ENCODE measurements at places on chromosomes 2 and 18.

DNA sequence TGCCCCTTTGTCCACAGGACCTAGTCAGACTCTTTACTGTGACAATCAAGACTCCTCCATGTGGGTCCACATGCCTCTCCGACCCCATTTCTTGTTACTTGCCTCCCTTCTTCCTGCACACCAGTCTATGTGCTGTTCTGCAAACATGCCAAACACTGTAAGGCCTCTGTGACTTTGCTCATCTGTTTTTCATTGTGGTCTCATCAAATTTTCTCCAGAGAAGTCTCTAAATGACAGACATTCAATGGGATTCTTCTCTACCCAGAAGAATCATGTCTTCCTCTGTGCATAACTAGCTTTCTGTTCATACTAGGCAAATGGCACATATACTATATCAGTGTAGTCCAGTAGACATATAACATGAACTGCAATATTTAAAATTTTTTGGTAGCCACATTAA is 43.0 kb upstream of the KCNE4 start:
- DNase-seq = no peak

DNA sequence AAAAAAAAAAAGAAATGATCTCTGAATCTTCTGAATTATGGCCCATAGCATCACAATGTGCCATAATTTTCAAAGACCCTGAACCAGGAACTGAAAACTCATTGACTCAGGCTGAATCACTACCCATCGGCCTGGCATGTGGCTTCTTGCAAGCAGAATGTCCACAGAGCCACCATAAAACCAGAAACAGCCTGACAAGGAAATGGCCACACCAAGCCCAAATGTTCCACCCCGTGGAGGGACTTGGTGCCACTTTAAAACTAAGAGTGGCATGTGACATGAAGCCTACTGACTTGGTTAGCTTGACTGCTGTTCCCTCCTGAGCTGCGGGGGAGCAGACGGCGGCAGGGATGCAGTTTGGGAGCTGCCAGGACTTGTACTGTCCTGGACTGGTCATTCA is 71.2 kb upstream of the RBM44 start:
- peak; percentile 18 for DNase-seq

DNA sequence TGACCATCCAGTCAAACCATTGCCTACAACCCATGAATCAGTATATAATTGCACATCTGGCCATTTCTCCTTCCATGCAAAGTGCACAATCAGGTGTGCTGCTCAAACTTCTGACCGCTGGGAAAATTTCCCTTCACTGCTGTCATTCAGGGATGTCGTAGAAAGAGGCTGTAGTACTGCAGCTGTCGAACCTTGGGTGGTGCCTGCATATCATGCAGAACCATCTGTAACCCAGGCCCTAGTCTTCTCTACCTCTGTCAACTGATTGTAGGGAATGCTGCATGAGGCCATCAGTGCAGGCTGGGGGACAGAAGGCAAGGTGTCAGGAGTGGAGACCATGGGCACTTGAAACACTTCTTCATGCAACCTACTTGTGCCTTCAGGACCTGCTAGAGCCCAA is 267.5 kb downstream of the CALCRL start:
- DNase-seq = no peak

- no peak for DNase-seq
These were observed 257.0 kb upstream of the GYPC start for GRCh38 chr2:126399001-126399400.

DNA sequence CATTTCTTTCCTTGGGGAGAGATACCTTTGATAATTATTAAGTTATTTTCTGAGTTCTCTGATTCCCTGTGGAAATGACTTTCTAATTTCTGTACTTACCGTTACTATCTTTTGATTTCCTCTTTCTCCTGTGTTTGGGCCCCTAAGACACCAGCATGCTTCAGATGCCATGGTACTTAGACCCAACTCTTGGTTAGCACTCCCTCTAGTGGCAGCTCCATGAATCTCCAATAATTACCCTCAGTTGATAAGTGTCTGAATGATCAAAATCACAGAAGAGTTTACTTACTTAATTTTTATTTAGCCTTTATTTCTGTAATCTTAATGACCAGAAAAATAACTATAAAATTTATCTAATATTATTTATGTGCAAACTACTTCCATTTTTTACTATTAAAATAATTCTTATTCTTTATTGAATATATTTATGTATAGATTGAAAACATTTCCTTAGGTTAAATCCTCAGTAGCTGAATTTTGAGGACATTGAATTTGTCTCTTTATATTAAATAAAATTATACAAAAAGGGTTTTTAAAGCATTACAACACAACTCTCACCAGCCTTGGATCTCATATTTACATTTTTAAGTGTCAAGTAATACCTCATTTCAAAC is 300.4 kb downstream of the KCNS3 start:
- DNase-seq = no peak

- no peak for DNase-seq
These were observed 83.8 kb upstream of the KLHL29 start for GRCh38 chr2:23301136-23301535.

DNA sequence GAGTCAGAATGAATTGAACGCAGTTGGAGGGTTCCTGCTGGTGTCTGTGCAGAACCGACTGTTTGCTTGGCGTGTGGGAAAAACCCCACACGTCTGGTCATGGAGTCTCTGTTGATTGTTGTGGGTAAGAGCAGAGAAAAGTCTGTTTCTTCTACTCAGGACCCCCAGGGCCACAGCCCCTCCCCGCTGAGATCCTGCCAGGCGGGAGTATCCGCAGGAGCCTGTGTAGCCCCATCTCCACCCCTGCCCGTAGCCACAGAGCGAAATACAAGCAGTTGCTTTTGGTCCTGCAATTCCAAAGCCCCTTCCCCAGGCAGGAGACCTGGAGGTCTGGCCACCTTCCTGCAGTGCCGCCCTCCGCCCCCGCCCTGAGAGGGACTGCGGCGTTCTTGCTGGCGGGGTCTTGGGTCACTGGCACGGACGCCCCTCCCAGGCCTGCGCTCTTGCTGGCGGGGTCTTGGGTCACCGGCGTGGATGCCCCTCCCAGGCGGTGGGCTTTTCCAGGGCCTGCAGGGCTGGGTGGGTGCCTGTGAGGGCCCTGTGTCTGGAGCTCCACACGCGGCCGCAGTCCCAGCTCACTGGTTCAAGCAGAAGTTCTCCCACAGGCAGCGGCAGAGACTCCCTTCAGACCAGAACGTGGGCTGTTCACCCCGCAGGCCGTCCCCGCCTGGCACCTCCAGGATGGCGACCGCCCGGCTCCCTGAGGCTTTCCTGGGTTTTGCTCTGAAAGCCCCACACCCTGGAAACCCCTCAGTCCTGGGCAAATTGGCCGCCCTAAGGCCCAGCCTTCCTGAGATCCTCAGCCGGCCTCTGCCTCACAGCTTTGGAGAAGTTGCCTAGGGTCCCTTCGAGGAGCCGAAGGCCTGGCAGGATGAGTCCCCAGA is 76.0 kb upstream of the CTDP1 start:
- DNase-seq = no peak

DNA sequence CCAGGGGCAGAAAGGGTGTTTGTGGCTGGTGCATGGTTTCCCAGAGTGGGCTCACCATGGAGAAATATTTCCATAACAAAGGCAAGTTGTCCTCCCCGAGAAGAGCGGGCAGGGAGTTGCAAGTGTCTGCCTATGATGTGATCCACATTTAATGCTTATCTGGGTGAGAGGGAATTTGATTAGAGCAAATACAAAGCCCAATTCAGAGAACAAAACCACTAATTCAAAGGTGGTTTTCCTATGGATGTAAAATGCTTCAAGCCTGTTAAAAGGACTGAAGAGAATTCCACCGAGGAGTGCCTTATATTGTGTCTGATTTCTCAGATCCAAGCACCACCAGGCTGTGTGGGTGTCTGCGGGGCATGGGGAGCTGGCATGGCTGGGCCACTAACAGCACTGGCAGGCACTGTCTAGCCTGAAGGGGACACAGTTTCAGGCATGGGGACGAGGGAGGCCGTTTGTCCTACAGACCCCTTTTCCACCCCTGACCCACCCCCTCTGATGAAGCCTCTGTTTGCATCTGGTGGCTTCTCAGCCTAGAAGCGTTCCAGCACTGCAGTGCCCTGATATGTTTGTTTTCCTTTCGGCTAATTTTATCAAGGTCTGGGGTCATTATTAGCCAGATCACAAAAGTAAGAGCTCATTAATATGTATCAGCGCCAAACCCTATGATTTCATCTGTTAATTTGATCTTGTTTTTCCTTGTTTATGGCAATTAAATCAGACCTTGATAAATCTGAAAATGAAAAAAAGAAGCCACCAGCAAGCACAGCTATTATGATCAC is 357.3 kb downstream of the HRH4 start:
- no peak for DNase-seq

- DNase-seq = no peak
These were observed 130.6 kb downstream of the NXPH2 start for GRCh38 chr2:138649571-138649970.

DNA sequence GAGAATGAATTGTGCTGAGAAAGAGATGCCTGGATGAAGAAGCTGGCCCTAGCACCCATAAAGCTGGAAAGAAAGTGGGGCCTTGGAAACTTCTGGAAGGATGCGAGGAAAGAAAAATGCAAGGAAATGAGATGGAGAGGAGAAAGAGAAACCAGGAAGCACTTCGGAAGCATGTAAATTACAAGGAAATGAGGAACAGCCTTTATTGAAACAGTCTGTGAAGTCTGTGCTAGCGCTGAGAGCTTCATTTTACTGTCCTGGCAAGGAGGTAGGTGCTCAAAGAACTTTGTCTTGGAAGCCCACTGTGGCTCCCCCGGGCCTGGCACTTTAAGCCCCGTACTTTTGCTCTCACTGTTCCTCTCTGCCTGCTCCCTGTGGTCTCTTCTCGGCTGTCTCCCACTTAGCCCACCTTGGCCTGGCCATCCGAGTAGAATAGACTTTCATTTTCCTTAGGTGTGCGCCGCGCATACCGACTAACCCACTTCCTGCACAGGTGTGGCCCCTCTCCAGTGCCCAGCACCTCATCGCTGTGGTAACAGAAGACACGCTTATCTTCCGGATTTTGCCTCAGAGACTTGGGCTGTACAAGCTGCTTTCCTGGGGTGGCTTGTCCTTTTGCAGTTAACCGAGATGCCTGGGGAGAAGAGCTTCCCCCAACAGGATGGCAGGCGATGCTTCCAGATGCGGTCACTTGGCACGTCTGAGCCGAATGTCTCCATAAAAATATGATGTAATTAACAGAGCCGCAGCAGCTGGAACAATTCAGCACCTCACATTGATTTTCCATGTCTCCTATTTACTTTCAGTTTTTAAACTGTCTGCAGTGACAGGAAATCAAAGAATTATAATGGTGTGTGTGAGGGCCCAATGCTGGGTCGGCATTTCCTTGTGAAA is 199.6 kb downstream of the HRH4 start:
- peak; percentile 19 for DNase-seq

- DNase-seq = no peak
These were observed 202.2 kb downstream of the TRIB2 start for GRCh38 chr2:12918835-12919445.

- no peak for DNase-seq
These were observed 89.9 kb downstream of the GLI2 start for GRCh38 chr2:120825370-120826259.

DNA sequence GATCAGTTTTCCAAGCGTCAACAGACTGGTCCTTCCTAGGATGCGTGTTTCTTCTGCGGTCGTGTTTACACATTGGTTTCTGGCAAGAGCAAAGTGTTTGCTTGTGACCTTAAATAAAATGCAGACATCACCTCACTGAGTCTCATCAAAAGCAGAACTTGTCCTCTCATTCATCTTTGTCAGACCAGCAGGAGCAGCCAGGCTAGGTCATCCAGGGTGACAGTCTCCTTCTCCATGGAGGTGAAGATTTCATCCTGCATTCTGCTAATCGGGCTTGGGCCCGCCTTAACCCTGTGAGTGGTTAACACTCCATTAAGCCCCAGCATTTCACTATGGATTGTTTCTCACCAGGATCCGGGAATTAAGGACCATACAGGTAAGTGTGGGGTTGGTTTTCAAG is 64.2 kb upstream of the PID1 start:
- DNase-seq = no peak

- no peak for DNase-seq
These were observed 43.3 kb downstream of the LONRF2 start for GRCh38 chr2:100278986-100279385.

DNA sequence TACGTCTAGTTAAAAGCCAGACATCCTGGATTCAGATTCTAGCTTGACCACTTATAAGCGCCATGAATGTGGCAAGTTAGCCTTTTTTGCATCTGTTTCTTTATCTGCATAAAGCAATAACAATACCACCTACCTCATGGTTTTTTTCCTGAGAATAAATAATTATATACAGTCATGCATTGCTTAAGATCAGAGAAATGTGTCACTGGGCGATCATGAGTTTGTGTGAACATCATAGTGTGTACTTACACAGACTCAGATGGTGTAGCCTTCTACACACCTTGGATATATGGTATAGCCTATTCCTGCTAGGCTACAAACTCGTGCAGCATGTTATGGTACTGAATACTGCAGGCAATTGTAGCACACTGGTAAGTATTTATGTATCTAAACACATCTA is 84.7 kb upstream of the PELI1 start:
- DNase-seq = no peak

- DNase-seq = no peak
These were observed 60.0 kb downstream of the NXPH2 start for GRCh38 chr2:138720035-138720838.

DNA sequence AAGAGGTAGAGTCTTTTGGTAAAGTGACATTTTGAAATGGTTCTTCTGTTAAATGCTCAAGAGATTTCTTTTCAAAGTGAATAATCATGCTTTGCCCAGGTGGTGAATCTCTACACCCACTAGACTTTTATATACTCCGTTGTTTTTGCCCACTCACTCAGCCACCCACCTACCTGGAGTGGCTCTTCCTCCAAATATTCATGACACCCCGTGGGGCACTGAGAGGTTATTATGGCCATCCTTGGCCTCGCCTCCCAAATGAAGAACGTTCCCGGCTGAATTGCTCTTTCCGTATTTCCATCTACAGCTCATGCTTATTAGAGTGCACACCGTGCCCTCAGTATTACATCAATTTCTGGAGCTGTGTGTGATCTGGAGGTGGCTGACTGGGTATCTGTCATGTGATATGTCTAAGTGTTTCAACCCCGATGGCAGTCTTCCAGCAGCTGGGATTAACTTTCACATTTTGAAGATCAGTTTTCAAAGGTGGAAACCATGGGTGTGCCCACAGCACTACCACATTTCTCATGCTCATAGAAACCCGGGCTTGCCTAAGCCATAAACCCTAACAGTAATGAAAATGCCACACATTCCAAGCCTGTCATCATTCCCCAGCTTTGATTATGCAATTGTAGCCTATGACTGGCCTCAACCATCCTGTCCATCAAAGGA is 406.6 kb upstream of the MMADHC start:
- DNase-seq = no peak

- DNase-seq = no peak
These were observed 3.9 kb upstream of the TTC39C start for GRCh38 chr18:24010673-24011072.

- DNase-seq = peak; percentile 16
These were observed 2.2 kb upstream of the KCNH7 start for GRCh38 chr2:162840598-162841246.

- no peak for DNase-seq
These were observed 548.5 kb upstream of the SLC8A1 start for GRCh38 chr2:41000374-41000773.
